Upper lobe of right lung (tissue), 1 donor: ENCODE measurements at places on chromosomes 3 and 15.

- DNase-seq = no peak
Observed at GRCh38 chr3:52752045-52752660, 18.6 kb downstream of the NEK4 start.

DNA sequence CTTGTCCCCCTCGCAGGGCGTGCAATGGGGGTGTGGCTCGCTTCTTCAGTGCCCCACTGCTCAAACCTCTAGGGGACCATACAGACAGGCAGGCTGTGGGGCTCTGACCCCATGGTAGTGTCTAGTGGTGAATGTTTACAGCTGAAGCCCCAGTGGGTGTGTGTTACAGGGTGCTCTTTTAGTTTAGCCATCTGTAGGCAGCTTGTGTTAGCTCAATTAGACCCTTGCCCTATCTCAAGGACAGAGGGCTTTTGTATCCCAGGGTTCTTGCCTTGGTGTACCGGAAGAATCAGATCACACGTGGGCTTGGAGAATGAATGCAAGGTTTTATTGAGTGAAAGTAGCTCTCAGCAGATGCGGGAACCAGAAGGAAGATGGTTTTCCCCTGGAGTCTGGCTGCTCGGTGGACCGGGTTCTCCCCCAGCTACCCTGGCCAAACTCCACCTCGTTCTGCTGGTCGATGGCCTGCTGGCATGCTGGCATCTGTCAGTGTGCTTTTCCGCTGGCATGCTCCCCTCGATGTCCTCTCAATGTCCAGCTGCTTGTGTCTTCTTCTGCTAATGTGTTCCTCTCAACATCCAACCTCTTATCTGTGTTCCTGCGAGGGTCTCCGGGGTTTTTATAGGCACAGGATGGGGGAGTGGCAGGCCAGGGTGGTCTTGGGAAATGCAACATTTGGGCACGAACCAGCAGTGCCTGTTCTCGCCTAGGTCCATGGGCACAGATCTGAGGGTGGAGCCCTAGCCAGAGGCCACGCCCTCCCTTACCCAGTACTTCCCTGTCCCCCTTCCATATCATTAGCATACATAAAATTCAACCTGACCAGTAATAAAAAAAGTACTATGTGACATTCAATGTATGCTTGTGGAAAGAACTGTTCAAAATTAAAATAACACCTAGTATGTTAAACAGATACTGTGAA, 6.6 kb downstream of the SPCS1 start:
- no peak for DNase-seq

GRCh38 chr15:52180196-52180835, 10.9 kb downstream of the GNB5 start:
- DNase-seq = no peak

- no peak for DNase-seq
Observed at GRCh38 chr3:53938645-53939044, 47.0 kb upstream of the SELENOK start.

- no peak for DNase-seq
Observed at GRCh38 chr3:9695345-9695744, 8.3 kb upstream of the CPNE9 start.

GRCh38 chr3:71646971-71647370, 63.4 kb upstream of the FOXP1 start:
- no peak for DNase-seq

- no peak for DNase-seq
Observed at GRCh38 chr3:151276687-151277042, 1.7 kb downstream of the P2RY14 start.

- no peak for DNase-seq
Observed at GRCh38 chr3:107682580-107682979, 159.8 kb downstream of the BBX start.

- no peak for DNase-seq
Observed at GRCh38 chr3:175005193-175005592, 146.1 kb downstream of the NAALADL2 start.

DNA sequence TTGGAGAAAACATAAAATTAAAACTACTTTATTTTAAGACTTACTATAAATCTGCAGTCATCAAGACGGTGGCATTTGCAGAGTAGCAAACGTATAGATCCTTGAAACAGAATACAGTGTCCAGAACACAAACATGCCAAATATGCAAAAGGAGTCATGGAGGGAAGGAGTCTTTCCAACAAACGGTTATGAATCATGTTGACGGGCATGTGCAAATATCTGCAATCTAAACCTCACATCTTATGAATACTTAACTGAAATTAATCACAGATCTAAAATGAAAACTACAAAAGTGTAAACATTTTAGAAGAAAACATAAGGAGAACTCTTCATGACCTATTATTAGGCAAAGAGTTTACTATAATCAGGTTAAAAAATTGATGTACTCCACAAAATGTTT, 69.4 kb downstream of the TFRC start:
- no peak for DNase-seq

GRCh38 chr15:65339920-65340319, 35.4 kb downstream of the RNU5B-1 start:
- DNase-seq = no peak

DNA sequence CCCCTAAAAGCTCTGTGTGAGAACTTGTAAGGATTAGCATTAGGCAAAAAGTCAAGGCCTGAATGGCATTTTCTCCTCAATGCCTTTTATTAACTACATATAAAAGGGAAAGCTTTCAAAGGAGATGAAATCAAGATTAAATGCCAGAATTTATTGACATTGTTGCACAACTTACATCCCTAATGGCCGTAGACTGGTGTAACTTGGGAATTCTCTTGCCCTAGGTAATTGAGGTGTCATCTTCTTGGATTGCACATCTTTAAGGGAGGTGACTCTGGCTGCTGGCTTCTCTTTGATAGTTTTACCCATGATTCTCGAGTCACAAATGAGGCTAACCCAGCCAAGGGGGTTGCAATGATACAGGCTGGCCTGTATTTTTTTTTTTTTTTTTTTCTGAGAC, 249.1 kb downstream of the TBL1XR1 start:
- no peak for DNase-seq

DNA sequence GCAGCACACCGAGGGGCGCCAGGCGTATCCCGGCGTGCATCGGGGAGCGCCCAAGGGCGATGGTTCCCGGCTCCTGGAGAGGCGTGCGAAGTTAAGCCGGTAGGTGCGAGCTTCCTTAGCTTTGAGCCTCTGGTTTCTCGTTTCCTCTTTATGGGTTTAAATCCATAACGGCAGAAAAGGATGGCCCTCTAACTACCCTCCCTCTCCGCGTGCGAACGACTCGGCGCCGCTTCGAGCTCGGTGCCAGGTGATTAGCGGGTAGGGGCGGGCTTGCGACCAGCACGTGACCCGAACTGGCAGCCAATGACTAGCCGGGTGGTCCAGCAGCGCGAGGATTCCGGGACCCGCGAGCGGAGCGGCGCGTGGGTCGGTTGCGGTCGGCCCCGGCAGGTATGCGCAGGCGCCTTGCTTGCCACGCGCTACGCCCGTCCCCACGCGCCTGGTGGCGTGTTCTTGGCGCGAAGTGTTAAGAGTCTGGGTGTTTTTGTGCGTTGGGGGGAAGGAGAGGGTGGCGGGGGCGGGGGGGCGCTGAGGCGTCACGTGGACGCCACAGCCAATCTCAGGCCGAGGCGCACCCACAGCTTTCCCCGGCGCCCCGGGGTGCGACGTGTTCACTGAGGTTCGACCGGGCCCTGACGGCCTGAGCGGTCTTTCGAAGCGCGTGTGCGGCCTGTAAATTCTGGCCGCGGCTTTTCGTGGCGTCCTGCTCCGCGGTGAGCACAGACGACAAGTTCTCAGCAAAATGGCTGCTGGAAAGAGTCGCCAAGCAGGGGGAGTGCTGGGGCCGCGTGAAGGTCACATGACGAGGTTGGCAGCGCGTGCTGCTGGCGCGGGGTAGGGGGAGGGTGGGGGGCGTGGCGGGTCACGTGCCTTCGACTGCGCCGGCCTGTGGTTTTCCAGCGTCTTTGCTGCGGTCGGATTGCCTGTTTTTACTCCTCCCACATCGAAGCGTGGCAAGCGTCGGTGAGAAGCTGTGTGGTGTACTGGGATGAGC, 38.7 kb upstream of the MGA start:
- DNase-seq = peak; percentile 91

DNA sequence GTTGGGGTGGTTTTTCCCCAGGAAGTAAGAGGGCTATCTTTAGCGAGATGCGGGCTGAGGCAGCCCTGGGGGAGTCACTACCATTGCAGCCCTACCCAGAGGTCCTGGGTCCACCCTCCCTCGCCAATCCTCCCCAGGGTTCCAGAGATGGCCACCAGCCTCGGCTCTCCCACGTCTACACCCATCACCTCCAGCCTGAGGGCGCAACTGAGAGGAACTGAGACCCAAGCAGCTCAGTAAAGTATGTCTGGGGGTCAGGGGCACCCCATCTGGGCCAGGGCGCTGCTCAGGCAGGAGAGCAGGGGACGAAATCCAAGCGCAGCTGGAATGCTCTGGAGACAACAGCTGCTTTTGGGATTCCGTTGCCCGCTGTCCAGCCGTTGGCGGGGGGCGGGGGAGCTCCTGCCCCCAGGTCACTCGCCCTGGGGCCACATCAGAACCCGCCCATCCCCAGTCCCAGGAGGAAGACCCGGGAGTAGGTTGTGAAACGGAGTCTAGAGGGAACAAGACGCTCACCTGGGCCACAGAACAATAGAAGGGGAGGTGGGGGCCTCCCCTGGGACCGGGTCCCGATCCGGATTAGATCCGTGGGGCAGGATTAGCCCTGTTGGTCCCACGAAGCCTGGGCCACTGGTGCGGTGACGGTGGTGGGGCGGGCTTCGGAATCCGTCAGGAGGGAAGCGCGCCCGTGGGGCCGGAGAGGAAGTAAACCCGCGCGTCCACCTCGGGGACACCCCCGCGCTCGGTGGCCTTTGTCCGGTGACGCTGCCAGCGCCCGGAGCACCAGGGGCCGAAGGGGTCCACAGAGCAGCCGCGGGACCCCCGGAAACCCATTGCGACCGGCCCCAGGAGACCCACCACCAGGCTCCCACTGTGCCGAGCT, 1.4 kb upstream of the NDUFAF3 start:
- peak; percentile 88 for DNase-seq

- no peak for DNase-seq
Observed at GRCh38 chr3:45719655-45720487, 30.7 kb downstream of the SACM1L start.

DNA sequence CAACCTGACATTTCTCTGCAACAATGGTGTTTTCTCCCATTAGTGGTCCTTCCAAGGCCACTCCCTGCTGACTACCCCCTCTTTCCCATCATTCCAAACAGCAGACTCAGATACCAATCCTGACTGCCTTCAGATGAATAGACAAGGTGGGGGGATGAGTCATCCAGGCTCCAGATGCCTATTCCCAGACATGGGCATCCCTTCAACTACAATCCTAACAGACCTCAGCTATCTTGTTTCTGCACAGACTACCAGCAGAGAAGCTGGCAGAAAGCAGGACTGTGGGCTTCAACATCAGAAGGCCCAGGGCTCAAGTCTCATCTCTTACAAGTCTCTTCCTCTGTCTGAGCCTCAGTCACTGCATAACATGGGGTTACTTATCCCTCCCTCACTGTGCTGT, 2.2 kb downstream of the RBP1 start:
- DNase-seq = no peak

DNA sequence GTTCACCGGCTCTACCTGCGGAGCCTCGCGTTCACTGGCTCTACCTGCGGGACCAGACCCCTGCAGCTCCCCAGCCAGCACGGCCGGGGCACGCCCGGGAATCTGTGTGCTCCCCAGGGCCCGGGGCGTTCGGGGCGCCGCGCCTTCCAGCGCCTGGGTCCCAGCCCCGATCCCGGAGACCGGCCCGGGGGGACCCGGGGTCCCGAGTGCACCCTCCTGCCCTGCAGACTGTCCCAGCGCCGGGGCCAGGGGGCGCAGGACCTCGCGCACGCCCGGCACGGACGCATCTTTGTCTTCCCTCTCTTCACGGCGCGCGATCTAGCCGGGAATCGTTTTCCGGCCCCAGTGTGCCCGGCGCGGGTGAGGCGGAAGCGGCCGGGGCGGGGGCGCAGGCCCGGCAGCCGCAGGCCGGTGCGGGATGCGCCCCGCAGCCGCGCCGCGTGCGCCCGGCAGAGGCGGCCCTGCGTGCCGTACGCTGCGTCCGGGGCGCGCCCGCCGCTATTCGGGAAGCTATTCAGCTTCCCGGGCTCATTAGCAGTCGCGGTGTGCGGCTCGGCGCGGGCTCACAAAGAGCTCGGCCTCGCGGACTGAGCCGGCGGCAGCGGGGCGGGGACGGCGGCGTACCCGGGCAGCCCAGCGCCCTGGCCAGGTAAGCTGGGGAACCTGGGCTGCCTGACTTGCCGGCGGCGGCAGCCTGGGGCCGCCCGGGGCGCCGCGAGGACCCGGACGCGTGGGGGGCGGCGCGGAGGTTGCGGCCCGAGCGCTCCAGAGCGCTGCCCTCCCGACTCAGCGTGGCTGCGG, at the start of gene APBA2:
APBA2 (plus strand) TSS at position 345 of the 801 bp plus-strand sequence. CDS start 167,911 bp downstream, outside the sequence.
- DNase-seq = no peak

GRCh38 chr3:13123765-13124164, 50.5 kb upstream of the IQSEC1 start:
- no peak for DNase-seq

GRCh38 chr15:85462029-85462428, 81.6 kb downstream of the AKAP13 start:
- no peak for DNase-seq

DNA sequence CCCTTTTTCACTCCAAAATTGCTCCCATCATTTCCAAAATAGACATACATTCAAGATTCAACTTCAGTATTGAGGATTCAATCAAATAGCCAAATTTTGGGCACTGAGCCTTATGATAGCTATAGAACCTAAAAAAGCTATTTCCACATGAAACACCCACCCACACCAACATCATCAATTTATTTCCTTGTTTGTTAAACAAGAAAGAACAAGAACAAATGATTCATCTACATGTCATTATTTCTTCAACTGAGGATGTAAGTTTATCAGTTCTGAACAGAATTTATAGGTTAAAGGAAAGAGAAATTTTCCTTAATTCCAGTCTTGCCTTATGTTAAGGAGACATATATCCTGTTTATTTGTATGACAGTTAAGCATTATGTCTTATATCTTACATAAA, 32.2 kb downstream of the DPPA2 start:
- DNase-seq = no peak

DNA sequence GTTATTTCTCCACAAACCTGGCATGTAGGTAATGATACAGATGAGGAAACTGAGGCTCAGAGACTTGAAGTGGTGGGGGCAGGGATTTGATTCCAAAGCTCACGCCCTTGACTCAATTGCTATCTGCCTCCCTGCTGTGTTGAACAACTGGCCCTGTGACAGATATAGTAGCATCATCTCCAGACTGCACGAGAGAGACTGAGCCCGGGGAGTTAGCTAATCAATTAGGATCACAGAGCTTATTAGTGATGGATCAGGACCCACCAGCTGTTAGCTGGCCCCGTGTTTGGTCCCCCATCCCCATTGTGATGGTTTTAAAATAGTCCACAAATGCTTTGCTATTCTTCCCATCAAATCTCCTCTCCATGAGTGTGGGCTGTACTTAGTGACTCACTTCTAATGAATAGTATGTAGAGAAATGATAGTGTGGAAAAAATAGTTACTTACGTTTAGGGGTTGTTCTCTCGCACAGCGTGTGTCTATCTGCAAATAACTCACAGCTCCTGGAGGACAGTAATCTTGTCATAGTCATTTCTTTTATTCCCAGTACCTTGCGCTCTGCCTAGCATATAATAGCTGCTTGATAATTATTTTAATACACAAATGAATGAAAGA, 74.4 kb upstream of the KLF13 start:
- DNase-seq = peak; percentile 3
